ENCODE measurements at places on chromosomes 5 and 9.

GRCh38 chr9:92607088-92607487, 62.8 kb downstream of the IPPK start:
- DNase-seq = peak; percentile 33

GRCh38 chr5:150295172-150295634, 5.6 kb upstream of the CAMK2A start:
- DNase-seq = no peak

DNA sequence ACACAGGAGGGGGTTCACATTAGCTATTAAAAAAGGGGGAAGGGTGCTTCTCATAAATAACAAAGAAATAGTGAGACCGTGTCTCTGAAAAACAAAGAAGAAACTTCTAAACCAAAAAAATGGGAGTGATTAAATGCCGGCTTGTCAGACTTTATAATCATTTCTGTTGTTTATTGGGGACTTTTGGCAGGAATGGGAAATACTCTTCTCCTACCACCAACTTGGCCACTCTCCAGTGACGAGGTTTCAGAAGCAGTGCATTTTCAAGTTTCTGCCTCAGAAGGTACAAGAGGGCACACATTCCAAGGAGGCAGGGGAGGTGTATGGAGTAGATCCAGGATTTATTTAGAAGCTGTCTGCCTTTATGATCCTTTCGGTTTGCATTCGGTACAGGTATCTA, 46.2 kb downstream of the LIX1 start:
- no peak for DNase-seq

- DNase-seq = no peak
Observed at GRCh38 chr9:1743121-1743960, 271.8 kb upstream of the SMARCA2 start.
